ENCODE measurements at places on chromosomes 12 and 14.

DNA sequence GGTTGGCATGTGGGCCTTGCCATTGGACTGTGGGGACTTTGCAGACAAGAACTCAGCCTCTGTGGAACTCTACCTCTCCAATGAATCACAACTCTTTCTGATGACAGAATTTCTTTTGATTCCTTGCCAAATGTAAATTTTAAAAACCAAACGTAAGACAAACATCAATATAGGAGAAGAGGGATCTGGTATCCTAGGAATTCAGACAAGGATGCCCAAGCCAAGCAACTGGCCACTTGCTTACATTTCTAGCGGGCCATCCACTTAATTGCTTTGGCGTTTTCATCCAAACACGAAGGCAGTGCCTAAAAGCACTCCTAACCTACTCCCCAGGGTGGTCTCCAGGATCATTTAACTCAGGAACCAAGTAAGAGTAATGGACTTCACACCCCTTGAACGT, 23.4 kb upstream of the RAB35 start:
- no peak for DNase-seq

GRCh38 chr14:34593740-34594375, 36.1 kb downstream of the SNX6 start:
- DNase-seq, result no peak

- DNase-seq, result no peak
Observed at GRCh38 chr12:2165021-2165420, 112.2 kb downstream of the CACNA1C start.

- DNase-seq, result no peak
Observed at GRCh38 chr12:132544080-132544397, 54.1 kb downstream of the FBRSL1 start.

DNA sequence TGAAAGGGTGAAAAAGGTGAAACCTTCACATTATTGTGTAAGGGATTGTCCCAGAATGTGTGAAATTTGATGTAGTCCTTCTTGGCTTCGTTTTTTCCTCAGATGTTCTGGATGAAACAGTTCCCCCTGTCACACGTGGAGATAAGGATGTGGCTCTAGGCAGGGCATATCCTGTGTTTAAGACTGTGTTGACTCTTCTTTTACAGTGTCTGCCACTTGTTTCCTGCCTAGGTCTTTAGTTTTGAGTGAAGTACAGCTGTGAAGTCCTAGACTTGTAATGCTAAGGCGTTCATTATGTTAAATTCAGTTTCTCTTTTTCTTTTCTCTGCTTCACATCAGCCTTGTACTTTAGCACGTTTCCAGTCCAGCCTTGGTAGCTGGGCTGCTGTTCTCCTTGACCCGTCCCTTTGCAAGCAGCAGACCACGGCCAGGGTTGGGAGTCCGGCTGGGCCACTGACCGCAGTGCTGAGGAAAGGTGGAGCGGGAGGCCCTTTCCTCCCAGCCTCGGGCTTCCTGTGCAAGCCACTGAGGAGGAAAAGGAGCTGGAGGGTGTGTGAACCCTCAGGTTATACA, 59.1 kb downstream of the RASSF3 start:
- no peak for DNase-seq

Measured in hematopoietic multipotent progenitor cell treated with erythropoietin and hydrocortisone succinate and interleukin-3 and kit ligand, for 15 days (in vitro differentiated cells).